ENCODE measurements at places on chromosomes 2 and 18.

DNA sequence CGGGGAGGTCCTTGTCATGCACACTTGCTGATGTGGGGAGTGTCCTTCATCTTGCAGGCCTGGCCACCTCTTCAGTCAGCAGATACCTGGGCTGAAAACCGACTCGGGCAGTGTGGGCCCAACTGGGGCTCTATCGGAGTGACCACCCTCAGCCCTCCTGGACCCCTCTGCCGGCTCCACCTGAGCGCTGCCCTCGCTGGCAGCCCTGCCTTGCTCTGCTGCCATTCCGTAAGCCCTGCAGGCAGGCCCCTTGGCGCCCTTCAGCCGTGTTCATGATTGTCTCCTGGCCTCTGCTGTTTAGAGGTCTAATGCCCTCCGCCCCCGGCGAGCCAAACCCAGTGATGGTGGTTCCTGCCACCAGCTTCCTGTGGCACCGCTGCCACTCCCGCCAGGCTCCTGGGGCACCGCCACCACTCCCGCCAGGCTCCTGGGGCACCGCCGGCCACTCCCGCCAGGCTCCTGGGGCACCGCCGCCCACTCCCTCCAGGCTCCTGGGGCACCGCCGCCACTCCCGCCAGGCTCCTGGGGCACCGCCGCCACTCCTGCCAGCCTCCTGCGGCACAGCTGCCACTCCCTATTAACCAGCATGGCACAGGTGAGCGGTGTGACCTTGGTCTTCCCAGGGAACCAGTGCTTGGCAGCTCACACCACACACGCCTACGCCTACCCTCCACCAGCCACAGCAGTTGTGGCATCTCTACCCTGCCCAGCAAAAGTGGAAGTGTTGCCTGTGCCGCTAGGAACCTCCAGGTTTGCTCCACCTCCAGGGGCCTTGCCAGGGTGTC is 15.9 kb downstream of the CAPN10 start:
- no peak for DNase-seq

- peak; percentile 66 for DNase-seq
Observed at GRCh38 chr2:161237392-161238264, 70.6 kb upstream of the PSMD14 start.

GRCh38 chr2:195202163-195202845 is 454.7 kb upstream of the SLC39A10 start:
- peak; percentile 10 for DNase-seq

DNA sequence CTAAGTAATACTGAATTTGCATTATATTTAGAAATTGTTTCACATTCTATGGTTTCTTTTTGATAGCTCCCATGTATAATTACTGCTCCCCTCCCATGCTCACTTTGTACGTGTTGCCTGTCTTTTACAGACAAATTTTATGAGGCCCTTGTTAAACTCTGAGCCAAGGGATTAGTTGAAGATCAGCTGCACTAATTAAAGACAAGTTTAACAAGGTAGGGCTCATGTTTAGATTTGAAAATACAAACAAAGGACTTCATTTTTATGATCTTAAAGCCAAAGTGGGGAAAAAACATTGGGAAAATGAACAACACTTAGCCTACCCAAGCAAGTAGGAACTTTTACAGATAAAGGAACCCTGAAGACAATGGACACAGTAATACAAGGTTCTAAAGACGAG is 46.2 kb downstream of the ARHGAP28 start:
- DNase-seq, result no peak

GRCh38 chr2:62195421-62196277 is at the start of gene B3GNT2:
Gene B3GNT2 (plus strand): TSS chr2:62196115. CDS start chr2:62222221, 26,106 bp downstream.
- DNase-seq, result peak; percentile 89

DNA sequence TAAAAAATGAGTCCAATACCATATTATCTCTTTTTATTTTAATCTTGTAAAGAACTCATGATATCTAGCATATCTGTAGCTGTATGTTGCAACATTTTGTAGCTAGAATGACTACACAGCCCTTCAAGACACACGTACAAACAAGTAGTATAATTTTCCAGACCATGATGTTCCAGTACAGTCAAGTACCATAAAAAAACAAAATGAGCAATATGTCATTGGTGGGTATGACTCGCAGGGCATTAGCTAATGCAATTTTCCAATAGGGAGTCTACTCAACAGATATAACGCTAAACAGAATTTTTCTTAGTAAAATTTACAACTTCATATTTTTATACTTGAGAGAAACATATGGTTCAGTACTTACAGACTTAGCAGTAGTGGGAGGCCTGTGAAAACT is 53.6 kb upstream of the UGP2 start:
- no peak for DNase-seq

DNA sequence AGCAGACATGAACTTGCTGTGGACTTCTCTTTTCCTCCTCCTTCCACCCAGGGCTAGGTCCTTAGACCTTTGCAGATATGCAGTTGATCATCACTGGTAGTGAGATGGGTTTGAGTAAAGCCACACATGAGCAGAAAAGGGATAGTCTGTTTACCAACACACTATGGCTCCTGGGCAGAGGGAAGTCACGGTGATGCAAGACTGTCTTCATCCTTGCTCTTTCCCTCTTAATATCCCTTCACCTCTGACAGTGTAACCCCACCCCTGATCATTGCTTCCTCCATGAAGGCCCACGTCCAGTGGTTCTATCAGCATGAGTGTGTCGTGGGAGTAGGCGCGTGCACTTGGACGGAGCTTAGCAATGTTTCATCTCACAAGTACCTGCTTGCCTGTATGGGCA is 188.7 kb downstream of the SMAD7 start:
- DNase-seq, result no peak

DNA sequence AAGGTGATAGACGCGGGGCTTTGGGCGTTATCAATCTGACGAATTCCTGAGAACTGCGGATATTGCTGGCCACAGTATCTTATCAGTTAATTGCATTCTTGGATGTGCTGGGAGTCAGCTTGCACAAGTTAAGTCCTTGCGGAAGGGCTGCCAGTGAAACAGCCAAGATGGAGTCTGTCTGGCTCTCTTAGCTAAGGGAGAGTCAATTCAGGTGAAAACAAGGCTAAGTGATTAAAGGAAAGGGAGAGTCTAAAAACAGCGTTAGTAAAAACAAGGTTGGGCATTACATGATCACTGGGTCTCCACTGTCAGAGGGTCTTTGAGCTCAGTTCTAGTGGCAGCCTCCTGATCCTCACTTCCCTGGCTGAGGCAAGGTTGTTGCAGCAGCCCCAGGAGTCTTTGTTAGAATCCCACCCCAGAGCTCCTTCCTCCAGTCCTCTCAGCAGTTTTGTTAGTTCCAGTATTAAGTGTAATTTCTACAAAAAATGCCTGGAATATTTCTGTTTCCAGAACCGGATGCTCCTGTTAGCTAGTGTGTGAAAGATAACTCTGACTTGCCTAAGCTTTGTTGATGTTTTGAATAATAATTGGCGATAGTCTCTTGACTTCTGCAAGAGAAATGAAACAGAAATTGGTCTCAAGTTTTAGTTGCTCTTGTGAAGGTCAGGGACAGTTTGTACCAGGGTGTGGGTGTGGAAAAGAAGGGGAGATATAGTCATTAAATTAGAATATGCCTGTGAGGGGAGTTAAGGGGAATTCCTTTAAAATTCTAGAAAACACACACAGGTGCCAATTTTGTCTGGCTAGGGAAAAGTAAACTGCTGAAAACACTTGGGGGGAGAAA is 10.6 kb downstream of the CFLAR start:
- DNase-seq, result no peak
